Stimulated activated CD4-positive, alpha-beta T cell treated with anti-CD3 and anti-CD28 coated beads, TNF-alpha, amount 100 ng/mL, for 48 hours (primary cell): ENCODE measurements at places on chromosomes 5 and 9.

DNA sequence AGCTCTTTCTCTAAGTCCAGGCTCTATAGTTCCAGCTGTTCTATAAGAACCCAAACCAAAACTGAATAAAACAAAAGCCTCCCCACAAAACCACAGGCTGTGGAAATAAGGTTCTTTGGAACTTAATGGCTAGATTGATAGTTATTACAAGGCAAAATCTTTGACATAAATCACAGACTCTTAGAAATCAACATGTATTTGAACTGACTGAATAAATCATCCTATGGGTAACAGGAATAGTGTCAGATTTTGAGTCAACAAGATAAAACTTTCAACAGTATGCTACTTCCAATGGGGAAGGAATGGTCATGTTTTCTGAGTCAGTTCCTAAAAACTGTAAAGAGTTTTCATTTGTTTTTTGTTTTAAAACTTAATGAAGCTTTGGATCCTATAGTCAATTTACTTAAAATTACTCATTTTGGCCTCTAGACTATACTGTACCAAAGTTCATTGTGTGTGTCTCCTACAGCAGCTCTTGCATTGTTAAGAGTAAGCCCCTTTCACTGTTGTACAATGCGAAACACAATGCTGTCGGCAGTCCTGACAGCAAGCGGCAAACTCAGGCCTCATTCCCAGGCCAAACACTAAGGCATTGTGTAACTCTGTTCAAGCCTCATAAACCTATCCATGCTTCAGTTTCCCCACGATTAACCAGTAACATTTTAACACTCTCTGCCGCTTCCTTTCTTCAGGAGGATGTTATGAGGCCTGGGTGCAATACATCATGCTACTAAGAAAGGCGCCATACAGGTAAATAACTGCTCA lies 134.1 kb downstream of the ARL15 start:
- DNase-seq, result no peak

- DNase-seq, result no peak
Observed at GRCh38 chr5:94153736-94154450, 412.5 kb upstream of the POU5F2 start.

DNA sequence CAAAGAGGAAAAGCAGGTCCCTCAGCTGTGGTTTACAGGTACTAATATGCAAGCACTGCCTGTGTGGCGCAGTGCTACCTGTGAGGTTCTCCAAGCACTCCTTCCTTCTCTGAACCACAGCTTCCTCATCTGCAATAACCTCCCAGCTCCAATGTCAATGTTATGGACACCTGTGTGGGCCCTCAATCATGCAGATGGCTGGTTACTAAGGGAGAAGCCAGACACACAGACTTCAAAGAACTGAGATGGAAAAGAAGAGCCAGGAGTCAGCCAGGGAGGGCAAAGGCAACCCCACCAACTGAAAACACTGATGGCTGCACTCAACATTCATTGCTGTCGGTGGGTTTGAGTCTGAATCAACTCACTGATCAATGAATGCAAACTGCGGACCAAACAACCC lies 77.7 kb downstream of the NR6A1 start:
- no peak for DNase-seq

- no peak for DNase-seq
Observed at GRCh38 chr5:67774786-67775185, 440.8 kb upstream of the PIK3R1 start.

- no peak for DNase-seq
Observed at GRCh38 chr5:35415309-35415708, 185.0 kb upstream of the PRLR start.

GRCh38 chr5:21820527-21820926 lies 1032.6 kb downstream of the CDH12 start:
- no peak for DNase-seq

- DNase-seq, result no peak
Observed at GRCh38 chr9:33101104-33101951, 24.9 kb upstream of the SMU1 start.

DNA sequence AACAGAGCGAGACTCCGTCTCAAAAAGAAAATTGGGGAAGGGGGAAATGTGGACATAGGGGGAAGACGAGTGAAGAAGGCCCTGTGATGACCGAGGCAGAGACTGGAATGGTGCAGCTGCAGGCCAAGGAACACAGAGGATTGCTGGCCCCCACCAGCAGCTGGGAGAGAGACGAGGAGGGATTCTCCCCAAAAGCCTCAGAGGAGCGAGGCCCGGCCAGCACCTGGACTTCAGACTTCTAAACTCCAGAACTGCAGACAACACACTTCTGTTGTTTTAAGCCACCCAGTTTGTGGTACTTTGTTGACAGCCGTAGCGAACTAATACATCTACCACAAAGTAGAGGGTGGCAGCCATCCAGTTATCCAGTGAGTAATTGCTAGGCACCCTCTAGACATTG lies 124.6 kb downstream of the ATPSCKMT start:
- no peak for DNase-seq

- DNase-seq, result no peak
Observed at GRCh38 chr9:116497095-116497890, 189.8 kb upstream of the TRIM32 start.

DNA sequence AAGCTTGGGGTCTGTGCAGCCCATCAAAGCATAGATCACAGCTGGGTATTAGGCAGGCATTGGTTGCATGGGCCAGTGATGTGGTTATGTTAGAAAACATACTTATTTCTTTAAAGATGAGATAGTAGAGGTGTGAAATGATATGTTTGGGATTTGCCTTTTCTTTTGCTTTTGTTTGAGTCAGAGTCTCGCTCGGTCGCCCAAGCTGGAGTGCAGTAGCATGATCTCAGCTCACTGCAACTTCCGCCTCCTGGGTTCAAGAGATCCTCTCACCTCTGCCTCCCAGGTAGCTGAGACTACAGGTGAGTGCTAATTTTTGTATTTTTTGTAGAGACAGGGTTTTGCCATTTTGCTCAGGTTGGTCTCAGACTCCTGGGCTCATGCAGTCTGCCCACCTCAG lies 84.8 kb downstream of the PDE6A start:
- DNase-seq, result no peak

DNA sequence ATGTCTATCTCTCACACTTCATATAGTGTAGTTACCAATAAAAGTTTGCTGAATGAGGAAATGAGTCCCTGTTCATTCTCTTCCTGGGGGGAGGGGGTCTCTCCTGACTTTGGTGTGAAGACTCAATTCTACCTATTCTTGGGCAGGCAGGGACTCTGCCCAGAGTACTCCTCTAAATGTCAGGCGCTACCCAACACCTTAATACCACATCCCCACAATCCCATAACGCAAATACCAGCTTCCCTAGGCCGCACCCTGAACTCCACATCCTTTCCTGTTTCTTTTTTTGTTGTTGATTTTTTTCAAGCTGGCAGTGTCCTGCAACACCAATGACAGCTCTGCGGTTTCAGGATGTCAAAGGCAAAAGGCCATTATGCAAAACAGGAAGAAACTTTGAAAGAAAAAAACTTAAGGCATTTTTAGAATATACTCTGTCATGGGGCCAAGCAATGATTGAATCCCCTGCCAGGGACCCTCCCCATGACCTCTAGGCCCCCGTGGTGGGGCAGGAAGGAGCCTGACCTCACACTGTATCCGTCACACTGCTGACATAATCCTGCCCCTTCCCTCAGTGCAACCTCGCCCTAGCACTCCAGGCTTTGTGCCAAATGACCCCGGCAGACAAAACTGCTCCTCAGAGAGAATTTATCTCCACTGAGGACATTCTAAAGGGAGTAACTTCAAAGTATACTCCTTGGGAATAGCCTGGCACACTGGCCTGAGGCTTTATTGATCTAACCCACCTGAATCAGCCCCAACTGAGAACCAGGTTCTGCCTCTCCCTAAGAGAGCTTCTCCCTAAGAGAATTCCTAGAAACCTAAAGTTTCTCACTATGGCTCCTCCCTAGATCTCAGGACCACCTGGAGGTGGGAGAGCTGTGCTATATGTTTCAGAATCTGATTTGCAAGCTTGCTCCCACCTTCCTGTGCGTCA lies 8.0 kb downstream of the B4GALT1 start:
- DNase-seq, result no peak

DNA sequence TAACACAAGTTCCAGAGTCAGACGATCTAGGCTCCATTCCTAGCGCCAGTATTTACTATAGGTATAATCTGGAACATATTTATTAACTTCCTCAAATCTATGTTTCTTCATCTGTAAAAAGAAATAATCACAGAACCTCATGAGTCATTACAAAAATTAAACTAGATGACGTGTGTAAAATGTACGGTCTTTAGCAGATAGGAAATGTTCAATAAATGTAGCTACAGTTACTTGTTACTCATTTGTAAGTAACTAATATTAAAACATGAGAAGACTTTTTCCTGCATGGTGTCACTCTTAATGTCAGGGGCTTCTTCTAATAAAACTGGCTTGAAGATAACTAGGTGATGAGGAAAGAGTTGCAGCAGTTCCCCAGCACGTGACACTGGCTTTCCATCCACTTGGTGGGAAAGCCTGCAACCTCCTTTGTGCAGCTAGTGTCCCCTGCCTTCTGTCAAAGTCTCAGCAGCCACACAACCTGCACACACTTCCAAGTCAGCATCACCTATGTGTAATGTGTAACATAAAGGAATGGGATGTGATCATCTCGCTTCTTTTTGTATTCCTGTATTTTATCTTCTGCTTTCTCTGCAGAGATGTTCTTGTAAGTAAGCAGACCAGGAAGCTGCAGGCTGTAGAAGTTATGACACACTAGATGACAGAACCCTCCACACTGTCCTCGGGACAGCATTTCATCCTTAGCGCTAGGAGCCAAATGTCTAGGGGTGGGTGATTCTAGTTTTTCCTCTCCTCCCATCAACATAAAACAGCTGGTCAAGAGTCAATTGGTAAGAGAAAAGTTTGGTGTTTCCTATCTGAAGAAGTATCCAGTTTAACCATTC lies 1.8 kb upstream of the JAKMIP2 start:
- DNase-seq, result no peak

- no peak for DNase-seq
Observed at GRCh38 chr9:22044583-22044982, 35.5 kb upstream of the CDKN2B start.

- no peak for DNase-seq
Observed at GRCh38 chr5:74367934-74368333, 272.6 kb downstream of the ENC1 start.

DNA sequence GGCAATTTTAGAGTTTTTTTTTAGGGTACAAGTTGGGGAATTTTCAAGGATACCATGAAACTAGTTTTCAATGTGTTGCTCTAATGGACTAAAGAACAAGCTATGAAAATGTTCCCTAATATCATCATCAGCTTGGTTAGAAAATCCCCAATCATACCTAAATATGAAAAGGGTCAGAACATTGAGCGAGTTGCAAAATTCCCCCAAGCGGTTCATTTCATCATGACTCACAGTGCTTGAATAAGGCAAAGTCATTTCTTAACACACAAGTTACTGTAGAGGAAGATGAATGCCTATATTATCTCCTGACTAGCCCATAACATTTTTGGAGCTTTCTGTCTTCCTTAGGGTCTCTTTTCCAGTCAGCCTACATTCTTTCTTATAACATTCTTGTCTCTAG lies 62.7 kb downstream of the ST8SIA4 start:
- no peak for DNase-seq
